ENCODE measurements at places on chromosomes 2 and 18.
A peak's percentile ranks its signal among the peaks of the same experiment; 100 is the strongest.

GRCh38 chr2:209579230-209579749 is 155.4 kb downstream of the MAP2 start:
- DNase-seq: peak; percentile 21

DNA sequence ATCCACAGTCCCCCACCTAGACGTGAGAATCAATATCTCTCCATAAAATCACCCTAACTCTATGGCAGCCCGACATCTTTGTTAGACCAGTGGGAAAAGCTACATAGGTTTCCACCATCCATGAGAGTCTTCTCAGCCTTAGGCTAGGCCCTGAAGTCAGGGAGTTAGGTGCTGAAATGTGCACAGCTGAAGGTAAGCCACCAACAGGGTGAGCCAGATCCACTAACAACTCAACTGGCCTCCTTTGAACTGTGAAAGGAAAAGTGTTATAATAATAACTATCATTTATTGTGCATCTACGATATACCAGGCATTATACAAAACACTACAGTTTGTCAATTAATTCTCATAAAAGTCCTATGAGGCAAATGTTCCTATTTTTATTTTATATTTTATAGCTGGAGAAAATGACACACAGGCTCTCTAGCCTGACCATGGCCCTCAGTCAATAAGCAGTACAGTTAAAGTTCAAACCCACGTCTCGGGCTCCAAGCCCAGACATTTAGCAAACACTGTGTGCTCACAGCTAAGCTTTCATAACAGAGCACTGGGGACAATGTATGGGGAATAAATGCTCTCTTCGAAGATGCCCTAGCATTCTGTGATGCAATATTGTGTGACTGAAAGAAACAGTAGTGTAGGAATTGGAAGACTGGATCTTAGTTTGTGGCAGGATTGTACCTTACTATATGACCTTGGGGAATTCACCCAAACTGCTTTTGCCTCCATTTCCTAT is 11.2 kb upstream of the CYP27C1 start:
- DNase-seq: no peak

- DNase-seq: no peak
These were observed 51.6 kb upstream of the RAPH1 start for GRCh38 chr2:203586696-203587095.

DNA sequence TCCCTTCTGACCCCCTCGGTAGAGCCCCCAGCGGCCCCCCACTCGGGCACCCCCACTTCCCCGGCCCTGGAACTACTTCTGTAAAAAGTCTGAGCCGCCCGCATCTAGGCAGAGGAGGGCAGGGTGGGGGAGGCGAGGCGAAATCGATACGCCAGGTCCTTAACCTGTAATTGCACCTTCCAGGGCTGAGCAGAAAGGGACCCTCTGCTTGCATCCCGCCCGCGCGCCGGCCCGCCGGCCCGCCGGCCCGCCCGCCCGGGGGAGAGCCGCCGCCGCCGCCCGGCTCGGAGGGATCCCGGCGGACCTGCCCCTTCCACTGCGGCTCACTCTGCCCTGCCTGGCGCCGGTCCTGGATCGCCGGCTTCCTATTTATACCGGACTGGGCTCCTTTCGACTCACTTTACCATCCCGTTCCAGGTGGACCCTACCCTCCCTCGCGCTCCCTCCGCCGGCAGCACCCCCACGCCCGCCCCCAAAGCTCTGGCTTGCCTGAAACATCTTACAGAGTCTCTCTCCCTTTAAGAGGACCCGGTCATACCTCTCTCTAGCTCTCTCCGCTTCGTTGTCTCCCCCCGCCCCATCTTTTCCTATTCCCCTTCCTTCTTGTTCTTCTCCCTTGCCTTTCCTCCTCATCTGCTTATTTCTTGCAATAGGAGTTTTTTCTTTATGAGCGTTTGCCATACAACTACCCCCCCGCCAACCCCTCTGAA is 797 bp downstream of the KLHL14 start:
- DNase-seq: no peak

GRCh38 chr2:1375794-1376193 is 37.5 kb upstream of the TPO start:
- DNase-seq: no peak

- DNase-seq: peak; percentile 84
These were observed at the start of gene POLR1B for GRCh38 chr2:112542123-112542983. TSS of gene POLR1B (plus strand) at chr2:112542465. CDS start at chr2:112542495, 30 bp downstream.

DNA sequence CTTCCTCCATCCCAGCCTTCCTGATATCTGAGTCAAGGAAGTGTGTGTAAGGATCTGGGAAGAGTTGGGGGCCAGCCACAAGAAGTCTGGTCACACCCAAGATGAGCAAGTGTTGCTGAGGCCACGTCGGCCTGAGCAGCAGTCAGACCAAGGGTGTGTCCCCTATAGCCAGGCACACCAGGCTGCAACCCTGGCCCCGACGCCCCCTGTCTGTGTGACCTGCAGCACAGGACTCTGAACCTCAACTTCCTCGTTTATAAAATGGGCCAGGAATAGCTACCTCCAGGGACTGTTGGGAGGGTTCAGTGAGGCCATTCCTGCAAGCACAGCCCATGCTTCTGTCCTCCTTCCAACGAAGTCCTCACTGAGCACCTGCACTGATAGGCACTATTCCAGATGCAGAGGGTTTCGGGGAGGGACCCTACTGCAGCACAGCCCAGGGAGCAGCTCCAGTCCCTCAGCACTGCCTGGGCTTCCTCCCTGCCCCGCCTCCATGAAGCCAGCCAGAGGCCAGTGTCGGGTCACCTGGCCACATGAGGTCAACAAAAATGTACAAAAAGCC is 13.3 kb downstream of the LIMS2 start:
- DNase-seq: no peak

DNA sequence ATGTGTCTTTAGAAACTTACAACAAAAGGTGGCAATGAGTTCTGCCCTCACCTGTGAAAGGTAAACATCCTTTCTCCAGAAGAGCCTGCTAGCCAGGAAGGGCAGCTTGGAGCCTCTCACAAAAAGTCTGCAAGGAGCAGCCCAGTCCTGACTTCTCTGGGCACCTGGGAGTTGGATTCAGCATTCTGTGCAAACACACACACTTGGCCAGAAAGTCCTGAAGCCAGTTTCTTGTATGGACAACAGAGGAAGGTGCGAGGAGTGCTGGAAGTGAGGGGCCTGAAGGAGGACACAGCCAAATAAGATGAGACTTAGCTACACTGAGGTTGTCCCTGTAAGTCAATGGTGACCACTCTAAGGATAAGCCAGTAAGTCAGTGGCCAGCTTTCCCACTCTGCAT is 52.4 kb upstream of the SLC1A4 start:
- no peak for DNase-seq
